ENCODE measurements at places on chromosomes 2 and 18. TPM values are rescaled to one million over a fixed set of nuclear protein-coding genes. Genes with fewer than 3 reads are reported as not detected.

GRCh38 chr2:63465633-63466032 is 122.6 kb downstream of the WDPCP start:
- H3K27ac ChIP-seq: no peak overlapping the region
- no peaks in the 10 kb centered on the region for H3K27me3 ChIP-seq
- no peaks in the 10 kb centered on the region for H3K4me1 ChIP-seq
- no peak overlapping the region for H3K4me3 ChIP-seq

SERPINB13 gene
- total RNA-seq: not detected

- no peaks in the 10 kb centered on the region for H3K27me3 ChIP-seq
- no peaks in the 10 kb centered on the region for H3K4me1 ChIP-seq
- no peak for DNase-seq
- H3K4me3 ChIP-seq: no peak overlapping the region
These were observed 670.8 kb upstream of the FANCL start for GRCh38 chr2:58911877-58912276.

TRIM43 gene
- total RNA-seq: not detected

GRCh38 chr2:100394111-100394641 is 23.3 kb downstream of the CHST10 start:
- H3K4me1 ChIP-seq: no peaks in the 10 kb centered on the region
- no peak overlapping the region for H3K27ac ChIP-seq

- no peaks in the 10 kb centered on the region for H3K4me1 ChIP-seq
- H3K36me3 ChIP-seq: no peaks in the 10 kb centered on the region
- no peaks in the 10 kb centered on the region for H3K27me3 ChIP-seq
- no peak overlapping the region for H3K27ac ChIP-seq
These were observed 58.7 kb downstream of the L3MBTL4 start for GRCh38 chr18:6355789-6356589.

PRKAG3 gene
- total RNA-seq: not detected

DNA sequence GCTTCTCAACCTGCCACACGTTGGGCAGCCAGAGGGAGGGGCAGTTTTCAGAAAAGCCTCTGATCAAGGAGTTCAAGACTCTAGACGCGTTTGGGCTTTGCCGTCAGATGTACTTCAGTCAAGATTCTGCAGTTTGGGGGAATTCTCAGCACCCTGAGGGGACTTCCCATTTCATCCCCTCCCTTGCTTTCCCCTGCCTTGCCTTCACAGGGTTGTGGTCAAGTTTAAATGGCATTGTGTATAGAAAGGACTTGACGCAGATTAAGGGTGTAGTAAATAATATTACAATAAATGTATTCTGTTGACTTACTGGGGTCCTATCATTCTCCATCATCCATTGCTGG is 198.3 kb upstream of the NABP1 start:
- no peak overlapping the region for H3K4me3 ChIP-seq
- no peak overlapping the region for H3K27ac ChIP-seq
- no peaks in the 10 kb centered on the region for H3K36me3 ChIP-seq
- no peak for DNase-seq

- H3K4me1 ChIP-seq: no peaks in the 10 kb centered on the region
- H3K27ac ChIP-seq: no peak overlapping the region
- no peak overlapping the region for H3K4me3 ChIP-seq
These were observed 35.5 kb downstream of the KCNE4 start for GRCh38 chr2:223087466-223087865.

- no peaks in the 10 kb centered on the region for H3K27me3 ChIP-seq
- H3K27ac ChIP-seq: no peak overlapping the region
- no peaks in the 10 kb centered on the region for H3K36me3 ChIP-seq
These were observed 70.5 kb upstream of the IGFBP5 start for GRCh38 chr2:216765761-216766262.

ABCA12 gene
- total RNA-seq: not detected

- no peak overlapping the region for H3K4me3 ChIP-seq
- H3K27ac ChIP-seq: no peak overlapping the region
- H3K4me1 ChIP-seq: no peaks in the 10 kb centered on the region
These were observed 86.0 kb downstream of the CAPN13 start for GRCh38 chr2:30721241-30721640.

- no peak overlapping the region for H3K27ac ChIP-seq
- no peaks in the 10 kb centered on the region for H3K36me3 ChIP-seq
- H3K4me1 ChIP-seq: peaks cover 57% of the 10 kb centered on the region
- no peak for DNase-seq
- H3K27me3 ChIP-seq: no peaks in the 10 kb centered on the region
These were observed 2.0 kb downstream of the KIF3C start for GRCh38 chr2:25980076-25980887.

DNA sequence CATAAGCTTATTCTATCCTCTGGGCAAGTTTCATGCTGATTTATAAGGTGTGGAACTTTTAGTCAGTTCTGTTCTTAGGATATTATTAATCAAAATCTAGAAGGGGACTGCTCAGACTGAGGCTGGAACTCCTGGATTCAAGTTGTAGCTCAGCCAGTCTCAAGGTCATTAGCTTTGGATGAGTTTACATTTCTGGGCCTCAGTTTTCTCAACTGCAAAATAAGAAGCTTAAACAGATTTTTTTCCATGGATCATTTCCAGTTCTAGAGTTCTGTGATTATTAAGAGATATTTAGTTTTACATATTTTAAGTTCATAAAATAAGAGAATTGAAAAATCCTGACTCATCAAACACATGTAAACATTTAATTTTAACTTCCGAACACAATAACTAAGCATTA is 442.5 kb upstream of the PKDCC start:
- H3K4me3 ChIP-seq: no peak overlapping the region
- no peak for DNase-seq
- no peaks in the 10 kb centered on the region for H3K27me3 ChIP-seq

DNA sequence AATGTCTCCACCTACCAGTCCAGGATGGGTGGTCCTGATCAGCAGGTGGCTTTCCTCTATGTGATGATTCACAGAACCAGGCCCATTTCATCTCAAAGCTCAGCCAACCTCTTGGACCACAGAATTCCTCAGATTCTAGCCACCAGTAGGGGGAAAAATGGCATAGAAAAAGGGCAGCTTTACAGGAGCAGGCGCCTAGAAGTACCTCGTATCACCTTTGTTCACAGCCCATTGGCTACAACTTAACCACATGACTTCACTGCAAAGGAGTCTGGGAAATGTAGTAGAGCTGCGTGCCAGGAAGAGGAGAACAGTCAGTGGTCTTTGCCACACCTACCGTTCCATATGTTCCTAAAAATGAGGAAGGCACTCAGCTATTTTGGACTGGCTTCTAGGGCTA is 62.8 kb upstream of the DTNA start:
- H3K4me1 ChIP-seq: no peaks in the 10 kb centered on the region
- DNase-seq: no peak
- H3K27ac ChIP-seq: no peak overlapping the region
- no peak overlapping the region for H3K4me3 ChIP-seq
- no peaks in the 10 kb centered on the region for H3K27me3 ChIP-seq
- H3K36me3 ChIP-seq: no peaks in the 10 kb centered on the region

- H3K4me1 ChIP-seq: no peaks in the 10 kb centered on the region
- H3K36me3 ChIP-seq: no peaks in the 10 kb centered on the region
- no peak overlapping the region for H3K27ac ChIP-seq
- no peak overlapping the region for H3K4me3 ChIP-seq
- no peak for DNase-seq
These were observed 27.1 kb upstream of the ELOA2 start for GRCh38 chr18:47062471-47062870.

GRCh38 chr18:26442126-26442525 is 106.2 kb downstream of the KCTD1 start:
- no peaks in the 10 kb centered on the region for H3K27me3 ChIP-seq
- no peak overlapping the region for H3K27ac ChIP-seq
- peak; percentile 39 for DNase-seq
- no peaks in the 10 kb centered on the region for H3K4me1 ChIP-seq

DNA sequence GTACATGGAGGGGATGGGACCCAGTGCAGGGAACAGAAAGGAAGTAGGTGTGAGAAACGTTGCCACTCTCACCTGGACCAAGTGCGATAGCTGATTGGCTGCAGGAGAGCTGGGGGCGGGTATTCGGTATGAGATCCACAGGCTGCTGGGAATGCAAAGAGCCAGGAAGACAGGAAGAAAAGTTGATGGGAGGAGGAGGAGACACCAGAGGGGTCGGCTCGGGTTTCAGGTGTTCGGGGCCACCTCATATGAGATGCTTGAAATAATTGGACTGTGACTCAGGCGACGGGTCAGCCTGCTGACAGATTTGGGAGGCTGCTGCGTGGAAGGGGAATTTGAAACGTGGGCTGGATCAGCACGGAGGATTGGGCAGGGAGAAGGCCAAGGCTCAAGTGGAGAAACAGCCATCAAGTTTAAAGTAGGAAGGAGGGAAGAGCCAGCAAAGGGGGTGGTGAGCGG is 65.1 kb downstream of the MRPS9 start:
- peaks cover 39% of the 10 kb centered on the region for H3K36me3 ChIP-seq
- H3K4me1 ChIP-seq: no peaks in the 10 kb centered on the region
- no peak overlapping the region for H3K27ac ChIP-seq
- DNase-seq: no peak
- no peaks in the 10 kb centered on the region for H3K27me3 ChIP-seq
- no peak overlapping the region for H3K4me3 ChIP-seq

DNA sequence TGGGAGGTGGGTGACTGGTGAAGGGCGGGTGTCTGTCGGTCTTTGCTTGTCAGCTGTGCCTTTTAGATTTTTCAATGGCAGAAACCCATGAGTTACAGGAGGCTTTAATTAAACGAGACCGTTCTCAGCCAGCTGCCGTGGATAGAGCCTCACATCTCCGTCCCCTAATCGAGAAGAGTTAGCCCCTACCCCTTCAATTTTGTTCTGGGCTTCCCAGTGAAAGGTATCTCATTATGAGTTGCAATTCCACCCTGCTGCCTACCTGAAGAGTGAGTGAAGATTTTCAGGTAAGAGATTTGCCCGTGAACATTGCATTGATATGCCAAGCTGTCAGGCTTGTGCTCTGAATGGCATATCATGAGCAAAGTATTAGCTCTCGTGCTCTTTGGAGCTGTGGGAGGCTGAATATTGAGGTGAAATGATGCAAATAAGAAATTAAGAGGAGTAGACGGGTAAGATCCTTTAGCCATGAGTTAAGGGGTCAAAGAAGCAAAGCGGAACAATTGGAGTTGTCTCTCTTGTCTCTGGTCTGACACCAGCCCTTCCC is 118.7 kb upstream of the MSTN start:
- H3K4me1 ChIP-seq: peaks cover 41% of the 10 kb centered on the region
- no peaks in the 10 kb centered on the region for H3K36me3 ChIP-seq
- no peak for DNase-seq
- H3K4me3 ChIP-seq: peak overlapping the region; percentile 54

- no peak overlapping the region for H3K4me3 ChIP-seq
- no peaks in the 10 kb centered on the region for H3K27me3 ChIP-seq
- no peak for DNase-seq
- H3K36me3 ChIP-seq: no peaks in the 10 kb centered on the region
- H3K4me1 ChIP-seq: no peaks in the 10 kb centered on the region
These were observed 98.0 kb upstream of the EFEMP1 start for GRCh38 chr2:56021579-56021978.

GRCh38 chr2:202726070-202726469 is 91.3 kb downstream of the FAM117B start:
- no peak overlapping the region for H3K4me3 ChIP-seq
- H3K27ac ChIP-seq: no peak overlapping the region
- H3K27me3 ChIP-seq: no peaks in the 10 kb centered on the region
- peaks cover 11% of the 10 kb centered on the region for H3K36me3 ChIP-seq

DNA sequence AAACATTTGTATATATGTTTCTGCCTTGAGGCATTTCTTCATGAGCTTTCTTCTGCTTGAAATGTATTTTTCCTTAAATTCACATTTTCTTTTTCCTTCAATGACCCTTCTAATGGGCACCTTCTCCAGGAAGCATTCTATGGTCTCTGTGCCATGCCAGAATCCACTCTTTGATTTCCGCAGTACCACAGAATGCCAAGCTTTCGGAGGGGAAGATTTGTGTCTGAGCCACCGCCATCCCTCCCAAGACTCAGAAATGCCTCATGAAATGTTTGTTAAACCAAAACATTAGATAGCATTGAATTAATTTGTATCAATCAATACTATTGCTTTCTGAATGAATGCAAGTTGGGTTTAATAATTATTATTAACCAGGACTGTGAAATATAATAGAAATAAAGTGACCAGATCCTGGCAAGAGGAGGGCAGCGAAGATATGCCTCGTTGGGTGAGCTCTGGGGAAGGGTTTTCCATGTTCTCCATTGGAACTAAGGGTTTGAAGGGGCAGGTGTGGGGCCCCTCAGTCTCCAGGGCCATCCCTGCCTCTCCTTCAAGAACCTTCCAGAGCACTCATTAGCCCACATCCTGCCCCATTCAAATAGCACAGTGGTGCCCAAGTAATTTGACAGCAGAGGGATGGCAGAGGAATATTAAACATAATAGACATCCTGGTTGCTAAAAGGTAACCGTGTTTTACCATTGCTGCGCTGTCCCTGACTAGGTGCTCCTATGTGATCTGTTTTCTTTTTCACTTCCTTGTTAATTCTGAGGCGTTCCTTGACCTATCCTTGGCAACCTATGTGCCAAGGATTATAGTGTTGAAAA is 189.6 kb downstream of the MYCN start:
- no peak overlapping the region for H3K27ac ChIP-seq
- H3K4me3 ChIP-seq: no peak overlapping the region
- no peaks in the 10 kb centered on the region for H3K36me3 ChIP-seq
- no peak for DNase-seq
- no peaks in the 10 kb centered on the region for H3K27me3 ChIP-seq

DNA sequence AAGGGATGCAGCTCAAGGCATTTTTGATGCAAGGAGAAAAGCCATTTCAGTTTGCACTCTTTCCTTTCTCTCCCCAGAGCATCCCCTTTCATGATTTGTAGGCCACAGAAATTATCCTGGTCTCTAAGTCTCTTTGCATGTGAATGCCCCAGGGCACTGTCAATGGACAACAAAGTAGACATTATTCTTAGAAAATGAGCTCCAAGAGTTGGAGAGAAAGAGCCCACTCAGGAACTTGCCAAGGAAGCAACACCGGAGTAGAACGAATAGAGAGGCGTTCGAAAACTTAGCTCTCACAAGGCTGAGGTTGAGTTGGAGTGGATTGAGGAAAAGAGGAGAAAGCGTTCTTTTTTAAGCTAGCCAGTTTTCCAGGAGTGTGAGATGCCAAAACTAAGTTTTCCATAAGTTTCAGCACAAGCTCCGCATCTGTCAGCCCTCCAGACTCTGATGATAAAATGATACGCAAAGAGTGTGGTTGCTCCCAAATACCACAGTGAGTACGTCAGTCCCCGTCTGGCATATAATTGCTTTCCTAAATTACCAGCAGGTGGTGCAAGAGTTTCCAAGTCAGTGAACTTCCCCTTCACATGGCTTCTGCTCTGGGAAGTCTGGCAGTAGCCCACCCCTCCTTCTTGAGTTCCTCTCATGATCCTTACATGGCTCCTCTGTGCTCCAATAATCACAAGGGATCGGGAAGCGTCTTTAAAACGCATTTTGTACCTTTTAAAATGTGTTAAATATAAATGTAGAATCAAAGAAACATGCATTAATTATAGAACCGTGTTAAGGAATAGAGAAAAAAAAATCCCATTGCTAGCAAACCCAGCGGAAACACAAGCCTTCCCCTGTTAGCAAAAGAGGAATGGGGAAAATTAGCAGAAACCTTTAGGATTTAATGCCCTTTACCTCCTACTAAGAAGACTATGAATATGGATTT is 1060.6 kb upstream of the FANCL start:
- no peak overlapping the region for H3K4me3 ChIP-seq
- peak; percentile 31 for DNase-seq
- H3K36me3 ChIP-seq: no peaks in the 10 kb centered on the region
- H3K27ac ChIP-seq: no peak overlapping the region

- H3K36me3 ChIP-seq: no peaks in the 10 kb centered on the region
- H3K4me1 ChIP-seq: no peaks in the 10 kb centered on the region
- no peak for DNase-seq
- H3K4me3 ChIP-seq: no peak overlapping the region
- no peak overlapping the region for H3K27ac ChIP-seq
- no peaks in the 10 kb centered on the region for H3K27me3 ChIP-seq
These were observed 267.6 kb downstream of the CD226 start for GRCh38 chr18:69680123-69680522.

GRCh38 chr2:196925768-196926561 is 542 bp downstream of the PGAP1 start:
- no peaks in the 10 kb centered on the region for H3K4me1 ChIP-seq
- peak; percentile 71 for DNase-seq
- no peaks in the 10 kb centered on the region for H3K27me3 ChIP-seq
- peak overlapping the region; percentile 78 for H3K4me3 ChIP-seq
- H3K36me3 ChIP-seq: no peaks in the 10 kb centered on the region

All from stomach (tissue), 19 donors.